GM04504 (cell line): ENCODE measurements at places on chromosomes 4 and X.

DNA sequence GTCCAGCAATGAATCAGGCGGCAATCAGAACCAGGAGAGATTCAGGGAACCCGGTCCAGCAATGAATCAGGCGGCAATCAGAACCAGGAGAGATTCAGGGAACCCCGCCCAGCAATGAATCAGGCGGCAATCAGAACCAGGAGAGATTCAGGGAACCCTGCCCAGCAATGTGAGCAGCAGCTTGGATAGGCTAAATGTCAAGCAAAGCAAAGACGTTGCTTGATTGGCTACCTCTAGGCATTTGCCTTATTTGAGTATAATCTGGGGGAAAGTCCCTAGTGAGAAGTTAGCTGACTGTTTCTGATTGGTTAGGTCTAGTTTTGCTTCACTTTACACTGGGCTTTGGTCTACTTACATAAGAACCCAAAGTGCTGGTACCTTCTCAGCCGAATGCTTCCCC lies 1212.2 kb upstream of the TENM3 start:
- no peak for DNase-seq

- DNase-seq: no peak
Measured at GRCh38 chr4:153349206-153349805, 4.8 kb downstream of the MND1 start.

GRCh38 chrX:111445485-111445884 lies 33.5 kb upstream of the DCX start:
- peak; percentile 6 for DNase-seq

DNA sequence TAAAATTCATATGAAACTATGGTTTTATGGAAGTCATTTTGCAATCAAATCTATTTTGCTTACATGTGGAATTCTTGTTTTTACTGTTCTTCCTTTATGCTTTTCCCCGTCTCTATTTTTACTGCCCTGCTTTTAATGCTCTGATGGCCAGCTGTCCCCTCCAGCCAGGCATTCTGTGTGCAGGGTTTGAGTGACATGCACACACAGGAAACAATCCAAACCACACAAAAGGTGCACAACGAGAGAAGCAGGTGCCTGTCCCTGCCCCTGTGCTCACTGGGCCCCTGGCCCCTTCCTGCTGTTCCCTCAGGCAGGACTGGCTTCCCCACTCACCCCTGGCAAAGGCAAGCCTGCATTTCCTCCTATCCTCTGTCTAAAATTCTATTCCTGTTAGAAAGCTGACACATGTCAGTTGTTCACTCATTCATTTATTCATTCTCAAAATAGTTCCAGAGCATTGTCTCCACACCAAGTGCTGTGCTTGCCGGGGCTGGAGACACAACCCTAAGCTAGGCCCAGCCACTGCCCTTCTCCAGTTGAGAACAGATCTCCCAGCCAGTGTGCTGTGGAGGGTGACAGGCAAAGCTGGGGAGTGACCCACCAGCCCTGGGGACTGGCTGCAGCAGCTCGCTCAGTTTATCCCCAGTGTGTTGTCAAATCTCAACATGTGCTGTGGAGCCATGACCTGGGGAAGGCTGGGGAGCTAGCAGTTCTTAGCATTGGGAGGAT lies 346.3 kb downstream of the FBXW7 start:
- DNase-seq: no peak

DNA sequence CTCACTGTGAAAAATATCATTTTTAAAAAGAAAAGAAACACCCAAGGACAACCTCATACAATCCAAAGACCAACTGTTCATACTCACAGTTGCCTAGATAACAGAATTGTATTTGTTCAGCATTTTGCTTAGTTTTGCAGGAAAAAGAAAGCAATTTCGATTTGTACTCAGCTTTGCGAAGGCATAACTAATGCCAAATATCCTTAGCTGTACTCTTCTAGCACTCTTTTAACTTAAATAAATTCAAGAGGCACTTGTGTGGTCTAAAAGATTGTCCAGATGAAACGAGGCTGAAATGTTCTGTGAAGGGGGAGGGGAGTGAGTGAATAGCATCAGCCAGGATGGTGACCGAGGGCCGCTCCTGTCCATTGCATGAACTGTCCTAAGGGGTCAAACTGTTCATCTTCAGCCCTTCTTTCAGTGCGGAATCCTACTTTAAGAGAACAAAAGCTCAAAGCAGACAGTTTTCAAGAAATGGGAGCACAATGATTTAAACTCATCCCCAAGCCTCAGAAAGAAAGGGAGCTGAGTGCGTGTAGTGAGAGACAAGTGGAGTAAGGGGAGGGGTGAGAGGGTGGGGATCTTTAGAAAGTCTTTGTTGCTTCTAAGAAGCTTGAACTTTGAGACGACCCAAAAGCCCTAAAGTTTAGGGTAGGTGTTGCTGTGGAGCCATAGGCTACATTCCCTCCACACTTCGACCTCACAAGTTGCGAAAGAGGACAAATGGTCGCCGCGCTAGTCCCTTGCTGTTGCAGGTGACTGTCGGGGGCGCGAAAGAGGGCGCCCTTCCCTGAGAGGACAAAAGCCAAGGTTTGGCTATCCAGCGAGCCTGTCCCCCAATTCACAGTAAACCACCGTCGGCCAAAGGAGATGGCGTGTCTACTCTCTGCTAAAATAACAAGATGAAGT lies 4.0 kb upstream of the NEUROG2 start:
- no peak for DNase-seq

DNA sequence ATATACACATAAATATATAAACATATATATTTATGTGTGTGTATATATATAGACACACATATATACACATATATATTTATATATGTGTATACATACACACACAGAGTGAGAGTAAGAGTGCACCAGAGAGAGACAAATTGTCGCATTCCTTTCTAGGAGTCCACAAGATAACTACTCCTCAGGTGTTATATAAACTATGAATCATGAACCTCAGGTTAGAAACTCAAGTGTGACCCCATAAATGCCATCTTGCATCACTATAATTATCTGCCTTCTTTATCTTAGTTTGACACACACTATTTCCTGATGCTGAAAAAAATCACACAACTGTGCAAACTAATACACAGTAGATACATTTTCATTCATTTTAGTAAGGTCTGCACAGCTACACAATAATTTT lies 135.2 kb downstream of the PPARGC1A start:
- DNase-seq: no peak

GRCh38 chr4:71559957-71560571 lies 221.2 kb downstream of the SLC4A4 start:
- no peak for DNase-seq

DNA sequence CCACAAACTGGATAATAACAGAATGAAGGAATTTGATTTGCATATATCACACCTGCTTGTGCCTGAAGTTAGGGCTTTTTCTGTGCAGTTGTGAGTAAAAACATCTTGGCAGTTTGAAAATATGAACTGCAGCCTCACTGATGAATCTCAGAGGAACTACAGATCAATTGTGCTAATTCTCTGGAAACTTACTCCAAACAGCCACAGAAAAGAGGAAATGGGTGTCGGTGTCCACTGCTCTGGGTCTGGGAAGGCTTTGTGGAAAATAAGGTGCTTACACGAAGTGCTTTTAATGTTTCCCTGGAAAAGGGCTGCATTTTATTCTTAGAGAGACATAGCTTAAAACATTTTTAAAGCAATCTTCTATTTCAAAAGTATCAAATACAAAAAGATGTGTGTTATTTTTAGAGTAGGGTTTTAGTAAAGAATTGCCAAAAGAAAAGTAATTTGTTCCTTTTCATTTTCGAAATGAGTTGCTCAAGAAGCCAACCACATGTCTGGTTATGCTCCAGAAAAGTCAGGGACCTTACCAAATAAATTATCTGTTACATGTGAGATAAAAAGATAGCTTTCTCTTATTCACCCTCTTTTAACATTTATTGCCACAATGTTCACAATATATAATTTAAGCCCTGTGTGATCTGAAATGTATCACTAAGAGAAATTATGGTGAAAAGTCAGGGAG lies 240.1 kb downstream of the FRAS1 start:
- DNase-seq: peak; percentile 38

DNA sequence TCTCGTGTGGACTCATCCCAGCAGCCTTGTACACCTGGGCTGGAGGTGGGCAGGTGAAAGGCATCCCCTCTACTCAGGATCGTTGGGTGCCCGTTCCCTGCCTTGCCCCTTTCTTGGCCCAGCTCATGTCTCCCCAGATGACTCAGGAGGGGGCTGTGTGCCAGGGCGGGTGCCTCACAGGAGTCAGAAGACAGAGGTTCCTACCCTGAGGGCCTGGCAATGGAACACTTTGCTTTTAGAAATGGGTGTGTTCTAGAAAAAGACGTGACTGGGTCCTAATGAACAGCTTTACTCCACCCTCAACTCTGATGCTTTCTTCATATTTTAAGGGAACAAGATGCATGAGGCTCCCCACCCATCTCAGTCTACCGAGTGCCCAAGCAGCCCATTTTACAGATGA lies 22.5 kb upstream of the TRIM2 start:
- no peak for DNase-seq

DNA sequence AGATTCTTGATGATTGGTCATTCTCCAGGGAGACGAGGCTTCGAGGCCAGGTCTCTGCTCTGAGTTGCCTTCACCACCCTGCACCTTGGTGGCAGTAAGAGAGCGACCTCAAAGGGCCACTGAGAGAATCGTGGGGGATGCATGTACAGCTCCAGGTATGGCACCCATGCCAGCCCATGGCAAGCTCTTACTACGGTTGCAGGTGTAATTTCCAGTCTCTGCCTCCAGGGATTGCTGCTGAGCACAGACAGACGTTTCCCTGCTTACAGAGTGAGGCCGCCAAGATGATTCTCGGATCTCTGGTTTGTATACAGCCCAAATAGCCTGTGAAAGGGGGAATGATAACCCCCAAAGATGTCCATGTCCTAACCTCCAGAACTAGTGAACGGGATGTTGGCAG lies 16.3 kb upstream of the DRD5 start:
- no peak for DNase-seq

DNA sequence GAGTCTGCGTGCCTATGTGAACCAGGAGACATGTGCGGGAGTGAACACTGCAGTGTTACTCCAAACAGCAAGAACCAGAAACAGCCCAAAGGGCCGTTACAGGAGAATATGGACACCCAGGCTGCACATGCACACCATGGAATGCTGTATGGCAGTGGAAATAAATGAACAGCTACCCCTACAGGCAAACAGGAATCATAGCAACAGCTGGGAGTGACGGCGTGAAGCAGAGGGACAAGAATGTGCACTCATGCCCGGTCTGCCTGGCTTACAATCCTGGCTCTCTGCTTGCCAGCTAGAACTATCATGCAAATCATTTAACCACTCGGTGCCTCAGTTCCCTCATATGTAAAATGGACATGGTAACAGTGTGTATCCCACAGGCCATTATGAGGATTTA lies 16.6 kb downstream of the GPKOW start:
- peak; percentile 14 for DNase-seq

- no peak for DNase-seq
Measured at GRCh38 chr4:11074581-11075241, 354.0 kb downstream of the HS3ST1 start.

DNA sequence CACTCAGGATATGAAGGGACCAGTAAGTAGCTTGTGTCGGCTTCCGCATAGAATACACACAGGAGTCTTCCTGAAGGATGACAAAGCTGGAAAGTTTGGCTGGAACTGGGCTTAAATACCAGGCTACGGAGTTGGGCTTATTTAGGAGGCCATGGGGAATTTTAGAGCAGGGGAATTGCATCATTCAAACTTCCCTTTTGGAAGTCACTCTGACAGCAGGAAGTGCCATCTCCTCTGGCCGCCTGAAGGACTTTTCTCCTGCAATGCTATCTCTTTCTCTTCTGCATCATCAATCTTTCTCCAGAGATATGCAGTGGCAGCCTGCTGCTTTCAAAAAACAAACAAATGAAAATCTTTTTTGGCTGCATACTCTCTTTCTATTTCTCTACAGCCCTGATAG lies 48.4 kb upstream of the PAK3 start:
- DNase-seq: no peak

DNA sequence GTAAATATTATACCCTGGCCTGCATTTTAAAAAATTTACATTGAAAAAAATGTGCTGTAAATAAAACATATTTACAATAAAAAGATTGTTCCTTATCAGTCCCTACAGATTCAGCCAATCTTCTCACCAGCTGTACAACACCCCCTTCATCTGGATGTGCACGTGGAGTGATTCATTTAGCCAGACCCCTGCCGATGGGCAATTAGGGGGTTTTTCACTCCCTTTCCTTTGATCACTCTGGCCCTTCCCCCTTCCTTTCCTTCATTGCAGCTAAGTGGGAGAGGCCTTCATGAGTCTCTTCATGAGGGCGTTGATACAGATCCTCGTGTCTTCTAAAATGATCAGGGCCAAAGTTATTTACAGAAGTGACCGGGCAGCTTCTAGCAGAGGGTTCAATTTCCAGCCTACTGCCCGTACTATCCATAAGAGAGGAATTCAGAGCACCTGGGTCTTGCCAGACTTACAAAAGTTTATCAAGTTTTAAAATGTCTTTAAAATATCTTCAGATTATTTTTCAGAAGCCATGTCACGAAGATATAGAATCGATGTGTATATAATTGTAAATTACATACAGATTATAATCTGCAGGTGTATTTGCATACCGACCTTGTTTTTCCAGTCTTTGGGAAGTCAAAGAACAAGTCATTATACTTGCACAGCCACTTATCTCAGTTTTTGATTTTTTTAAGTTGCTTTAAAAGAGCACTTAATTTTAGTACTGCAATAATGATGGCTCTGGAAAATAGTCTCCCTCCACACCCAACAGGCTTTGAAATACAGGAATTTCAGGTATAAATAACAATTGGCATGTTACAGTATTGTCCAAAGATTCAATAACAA lies 21.4 kb upstream of the RASL11B start:
- DNase-seq: no peak

- no peak for DNase-seq
Measured at GRCh38 chrX:20527558-20528011, 260.9 kb upstream of the RPS6KA3 start.

GRCh38 chr4:76732246-76732645 lies 165.7 kb downstream of the SOWAHB start:
- DNase-seq: no peak

GRCh38 chrX:153184787-153185186 lies 5.7 kb downstream of the MAGEA1 start:
- no peak for DNase-seq

DNA sequence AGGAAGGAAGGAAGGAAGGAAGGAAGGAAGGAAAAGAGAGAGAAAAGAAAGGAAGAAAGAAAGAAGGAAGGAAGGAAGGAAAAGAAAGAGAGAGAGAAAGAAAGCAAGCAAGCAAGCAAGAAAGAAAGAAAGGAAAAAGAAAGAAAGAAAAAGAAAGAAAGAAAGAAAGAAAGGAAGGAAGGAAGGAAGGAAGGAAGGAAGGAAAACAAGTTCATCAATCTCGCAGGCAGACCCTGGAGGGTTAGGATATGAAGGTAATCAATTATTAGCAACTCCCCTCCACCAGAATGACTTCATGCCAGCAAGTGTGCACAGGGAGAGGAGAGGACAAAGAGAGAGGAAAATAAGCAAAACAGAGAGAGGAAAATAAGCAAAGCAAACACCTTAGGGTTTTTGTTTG lies 80.2 kb downstream of the MTNR1A start:
- no peak for DNase-seq

DNA sequence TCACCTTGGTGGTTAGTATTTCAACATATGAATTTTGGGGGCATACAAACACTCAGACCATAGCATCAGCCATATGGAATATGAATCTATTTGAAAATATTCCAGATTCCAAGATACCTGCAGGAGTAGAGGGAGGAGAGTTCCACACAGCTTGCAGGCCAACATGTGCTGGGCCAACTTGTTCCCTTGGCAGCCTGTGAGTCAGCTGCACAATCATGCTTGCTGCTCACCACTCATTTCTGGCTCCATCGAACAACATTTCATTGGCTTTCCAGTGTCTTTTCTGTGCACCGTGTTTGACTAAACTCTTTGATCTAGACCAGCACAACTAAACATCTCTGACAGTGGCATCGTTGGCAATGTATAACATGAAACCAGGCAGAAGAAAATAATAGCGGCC lies 282.5 kb upstream of the RASGEF1B start:
- DNase-seq: no peak
